ENCODE measurements at places on chromosomes 1 and 21. TPM values are rescaled to one million over a fixed set of nuclear protein-coding genes. Genes with fewer than 3 reads are reported as not detected.

Gene SLC25A44
- total RNA-seq, result 26.3 TPM

Gene CRYBG2
- total RNA-seq, result not detected

Gene PTCH2
- total RNA-seq, result 1.9 TPM

- no peak for DNase-seq
Observed at GRCh38 chr1:221149555-221150075, 270.4 kb downstream of the HLX start.

Gene CYP4B1
- total RNA-seq, result not detected

Gene LAMC1
- 216 TPM for total RNA-seq

Gene CITED4
- total RNA-seq, result 10.9 TPM

DNA sequence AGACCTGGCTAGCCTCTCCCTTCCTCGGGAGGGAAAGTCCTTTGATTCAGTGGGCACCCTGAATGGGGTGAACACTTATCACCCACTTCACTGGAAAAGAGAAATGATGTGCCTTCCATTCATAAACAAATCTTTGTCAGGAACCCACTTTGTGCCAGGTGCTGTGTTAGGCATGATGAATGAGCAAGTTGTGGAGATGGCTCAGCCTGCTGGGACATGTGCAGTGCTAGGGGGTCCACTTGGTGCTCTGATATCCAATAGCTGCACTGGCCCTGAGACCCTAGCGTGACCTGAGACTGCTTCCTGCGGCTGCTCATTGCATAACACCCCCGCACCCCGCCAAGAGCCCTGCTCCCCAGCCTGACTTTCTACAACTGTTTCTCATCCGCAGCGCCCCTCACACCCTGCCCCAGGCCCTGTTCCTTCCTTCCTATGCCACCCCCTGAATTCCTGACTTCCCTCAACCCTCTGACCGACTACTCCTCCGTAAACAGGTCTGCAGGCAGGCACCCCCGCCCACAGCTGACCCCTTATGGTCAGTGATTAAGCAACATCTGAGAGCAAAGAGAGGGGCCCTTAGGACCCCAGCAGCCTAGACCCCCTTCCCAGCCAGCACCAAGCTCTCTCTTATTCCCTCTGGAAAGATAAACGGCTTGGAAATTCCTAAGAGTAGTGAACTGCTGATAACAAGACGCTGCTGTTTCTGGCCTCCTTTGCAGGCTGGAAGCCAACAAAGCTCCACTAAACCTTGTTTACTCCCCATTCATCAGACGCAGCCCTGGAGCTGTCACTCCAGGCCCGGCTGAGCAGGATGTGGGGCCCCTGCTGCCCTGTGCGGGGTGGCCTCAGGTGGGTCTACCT lies 12.9 kb downstream of the CSRP1 start:
- DNase-seq, result peak; percentile 86

DNA sequence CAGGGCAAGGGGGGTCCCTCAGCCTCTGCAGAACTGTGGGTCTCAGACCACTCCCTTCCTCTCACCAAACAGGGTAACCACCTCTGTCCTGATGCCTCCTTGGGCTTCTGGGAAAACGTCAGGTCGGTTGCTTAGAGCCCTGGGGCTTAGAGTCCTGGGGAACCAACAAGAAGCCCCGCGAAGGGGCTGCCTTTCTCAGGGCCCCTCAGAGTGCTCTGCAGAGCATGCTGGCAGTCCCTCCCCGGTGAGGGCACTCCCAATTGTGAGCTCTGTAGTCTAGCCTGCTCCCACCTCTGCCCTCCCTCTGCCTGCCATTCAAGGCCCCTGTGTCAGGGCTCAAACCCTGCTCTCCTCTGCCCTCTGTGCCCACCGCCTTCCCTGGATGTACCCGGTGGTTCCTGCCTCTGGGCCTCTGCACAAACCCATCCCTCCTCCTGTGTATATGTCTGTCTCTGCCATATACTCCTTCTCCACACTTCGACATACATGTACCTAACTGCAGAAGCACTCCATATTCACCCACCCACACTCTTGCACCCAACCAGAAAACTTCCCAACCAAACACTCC lies 92.3 kb downstream of the DMRTB1 start:
- no peak for DNase-seq

Gene SYT6
- total RNA-seq, result not detected

GRCh38 chr1:37472281-37472680 lies 2.1 kb upstream of the ZC3H12A start:
- no peak for DNase-seq

Gene YY1AP1
- total RNA-seq, result 42.3 TPM

All from endothelial cell of umbilical vein (primary cell).